ENCODE measurements at places on chromosomes 3 and 15.

DNA sequence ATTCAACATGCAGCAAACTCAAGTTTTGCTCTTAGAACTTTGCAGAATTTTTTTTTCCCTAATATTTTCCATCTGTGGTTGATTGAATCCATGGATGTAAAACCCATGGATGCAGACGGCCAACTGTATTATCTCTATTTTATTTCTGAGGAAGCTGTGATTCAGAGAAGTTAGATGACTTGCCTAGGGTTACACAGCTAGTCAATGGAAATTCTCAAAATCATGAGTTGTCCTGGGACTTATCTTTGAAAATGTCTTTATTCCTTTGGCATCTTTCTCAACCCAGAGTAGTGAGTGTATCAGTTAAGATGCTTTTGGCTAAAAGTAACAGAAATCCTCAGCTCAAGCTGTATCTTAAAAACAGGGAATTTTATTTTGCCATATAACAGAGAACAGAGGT, 107.9 kb upstream of the GALNT15 start:
- DNase-seq, result no peak

GRCh38 chr3:74897006-74897405, 282.5 kb upstream of the CNTN3 start:
- DNase-seq, result no peak

DNA sequence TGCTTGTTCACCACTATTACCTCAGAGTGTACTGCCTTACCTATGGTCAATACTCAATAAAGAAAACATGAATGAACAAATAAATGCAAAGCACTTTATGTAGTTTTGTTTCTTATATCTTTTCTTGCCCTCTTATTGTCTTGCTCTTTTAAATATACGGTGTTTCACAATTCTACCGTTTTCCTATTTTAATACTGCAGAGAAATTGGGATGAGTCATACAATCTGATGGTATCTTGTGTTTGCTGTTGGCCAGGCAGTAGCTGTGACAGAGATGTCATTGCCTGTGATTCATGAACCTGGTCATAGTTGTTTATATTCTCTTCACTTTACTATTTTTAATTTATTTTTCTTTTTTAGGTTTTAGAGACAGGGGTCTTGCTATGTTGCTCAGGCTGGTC, 48.3 kb downstream of the SERP1 start:
- DNase-seq, result no peak

DNA sequence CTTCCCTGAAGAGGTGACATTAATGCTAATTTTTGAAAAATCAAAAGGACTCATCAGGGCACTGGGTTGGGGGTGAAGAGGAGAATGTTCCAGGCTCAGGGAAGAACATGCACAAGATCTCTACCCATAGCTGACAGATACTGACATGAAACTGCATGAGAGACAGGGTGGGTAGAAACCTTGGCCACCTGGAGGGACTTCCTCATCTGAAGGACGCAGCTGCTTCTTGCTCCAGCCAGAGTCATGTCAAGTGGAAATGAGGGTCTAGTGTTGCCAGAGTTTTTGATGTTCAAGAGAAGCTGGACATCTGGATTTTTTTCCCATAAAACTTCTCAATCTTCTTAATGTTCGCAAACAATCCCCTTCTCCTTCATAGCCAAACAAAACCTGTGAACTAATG, 29.7 kb downstream of the AMOTL2 start:
- DNase-seq, result no peak

DNA sequence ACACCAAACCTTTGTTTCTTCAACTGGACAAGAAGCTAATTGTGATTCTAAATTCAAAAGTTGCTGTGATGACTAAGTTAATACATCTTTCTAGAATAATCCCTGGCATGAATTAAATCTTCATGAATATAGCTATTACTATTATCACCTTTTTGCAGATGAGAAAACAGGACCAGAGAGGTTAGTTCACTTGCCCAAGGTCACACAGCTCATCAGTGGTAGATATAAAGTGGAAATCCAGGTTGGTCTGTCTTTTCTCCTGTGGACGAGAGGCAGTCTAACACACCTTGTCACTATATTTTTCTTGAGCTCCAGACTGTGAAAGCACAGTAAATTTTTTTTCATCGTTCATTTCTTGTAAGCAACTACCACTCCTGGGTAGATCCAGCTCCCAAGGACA, 247.6 kb upstream of the LRTM1 start:
- DNase-seq, result no peak

- peak; percentile 12 for DNase-seq
Observed at GRCh38 chr3:128395500-128396162, 71.1 kb downstream of the DNAJB8 start.

- no peak for DNase-seq
Observed at GRCh38 chr3:67587811-67588210, 66.6 kb downstream of the SUCLG2 start.

DNA sequence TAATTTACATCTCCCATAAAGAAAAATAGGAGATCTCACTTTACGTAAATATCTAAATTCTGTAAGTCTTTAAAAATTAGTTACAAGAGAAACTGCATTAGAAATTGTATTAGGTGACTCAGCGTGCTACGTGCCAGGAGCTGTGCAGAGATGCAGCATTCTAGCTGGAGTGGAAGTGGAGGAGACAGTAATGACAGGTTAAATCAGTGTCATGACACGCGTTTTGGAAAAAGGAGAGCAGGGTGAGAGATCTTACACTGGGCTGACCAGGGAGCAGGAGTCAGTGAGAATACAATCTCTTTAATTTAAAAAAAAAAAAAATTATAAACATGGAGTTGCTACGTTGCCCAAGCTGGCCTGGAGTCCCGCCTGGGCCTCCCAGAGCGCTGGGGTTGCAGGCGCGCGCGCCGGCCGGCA, 635 bp downstream of the TUBGCP5 start:
- no peak for DNase-seq

DNA sequence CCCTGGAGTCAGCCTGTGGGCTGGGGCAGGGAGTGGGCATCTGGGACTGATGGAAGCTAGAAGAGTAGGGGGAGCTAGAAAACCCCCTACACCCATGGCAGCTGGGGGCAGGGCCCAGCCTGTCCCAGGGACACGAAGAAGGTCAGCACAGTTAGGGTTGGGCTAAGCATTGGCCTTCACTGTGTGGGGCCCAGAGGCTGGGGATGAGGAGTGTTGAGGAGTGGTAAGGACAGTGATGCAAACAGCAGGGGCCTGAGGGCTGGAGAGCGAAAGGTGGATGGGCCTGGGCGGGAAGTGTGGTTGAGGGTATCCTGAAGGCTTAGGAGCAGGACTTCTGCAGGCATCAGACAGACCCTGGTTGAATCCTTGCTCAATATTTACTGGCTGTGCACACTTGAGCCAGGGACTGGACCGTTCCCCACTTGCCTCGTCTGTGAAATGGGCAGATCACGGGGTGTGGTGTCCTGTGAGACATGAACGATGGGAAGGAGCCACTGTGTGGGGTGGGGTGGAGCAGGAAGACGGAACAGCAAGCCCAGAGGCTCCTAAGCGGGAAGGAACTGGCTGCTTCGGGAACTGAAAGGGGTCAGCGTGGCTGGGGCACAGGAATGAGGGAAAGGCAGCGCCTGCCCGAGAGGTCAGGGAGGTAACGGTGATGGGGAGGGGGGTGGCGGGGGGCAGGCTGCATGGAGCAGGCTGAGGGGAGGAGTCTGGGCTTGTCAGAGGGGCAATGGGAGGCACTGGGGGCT, 7.3 kb downstream of the PRKCD start:
- DNase-seq, result no peak

DNA sequence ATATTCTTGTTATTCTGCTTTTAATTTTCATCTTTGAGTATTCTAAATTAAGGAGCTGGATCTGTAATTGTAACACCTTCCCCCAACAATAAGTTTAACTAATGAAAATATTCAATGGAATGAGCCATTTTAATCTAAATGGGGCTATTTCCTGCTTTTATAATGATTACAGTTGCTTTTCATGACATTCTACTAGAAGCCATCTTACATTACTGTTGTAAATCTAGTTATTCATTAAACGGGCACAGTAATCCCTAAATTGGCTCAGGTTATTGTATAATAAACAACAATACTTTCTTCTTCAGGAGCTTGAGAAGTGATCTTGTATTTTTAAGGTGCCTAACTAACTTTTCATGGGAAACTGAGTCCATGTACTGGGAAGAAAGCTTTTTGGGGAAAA, 8.5 kb downstream of the FLNB start:
- no peak for DNase-seq

DNA sequence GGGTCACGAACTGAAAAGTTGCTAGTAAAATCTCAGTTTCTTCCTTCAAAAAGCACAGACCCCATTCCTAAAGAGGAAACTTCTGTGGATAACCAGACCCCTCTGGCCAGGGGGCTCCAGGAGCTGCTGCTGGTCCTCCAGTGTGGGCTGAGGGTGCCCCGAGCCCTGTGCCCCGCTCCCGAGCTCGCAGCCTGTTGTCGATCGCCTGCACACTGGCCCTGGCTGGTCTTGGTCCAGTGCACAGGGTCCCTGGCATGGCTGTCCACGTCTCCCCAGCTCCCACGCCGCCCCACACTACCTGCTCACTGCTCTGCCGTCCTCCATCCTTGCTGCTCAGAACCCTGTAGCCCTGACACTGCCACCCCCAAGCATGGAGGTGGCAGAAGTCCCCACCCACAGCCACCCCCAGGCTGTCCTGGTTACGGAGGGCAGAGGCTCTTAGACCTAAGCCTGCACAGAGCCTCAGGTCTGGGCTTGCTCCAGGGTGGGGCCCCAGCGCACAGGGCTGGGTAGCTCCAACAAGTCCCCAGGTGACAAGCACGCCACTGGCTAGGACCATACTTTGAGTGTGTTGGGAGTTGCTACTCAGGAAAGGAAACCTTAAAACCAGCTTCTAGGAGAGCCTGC, 87.0 kb downstream of the PLXNA1 start:
- DNase-seq, result no peak

DNA sequence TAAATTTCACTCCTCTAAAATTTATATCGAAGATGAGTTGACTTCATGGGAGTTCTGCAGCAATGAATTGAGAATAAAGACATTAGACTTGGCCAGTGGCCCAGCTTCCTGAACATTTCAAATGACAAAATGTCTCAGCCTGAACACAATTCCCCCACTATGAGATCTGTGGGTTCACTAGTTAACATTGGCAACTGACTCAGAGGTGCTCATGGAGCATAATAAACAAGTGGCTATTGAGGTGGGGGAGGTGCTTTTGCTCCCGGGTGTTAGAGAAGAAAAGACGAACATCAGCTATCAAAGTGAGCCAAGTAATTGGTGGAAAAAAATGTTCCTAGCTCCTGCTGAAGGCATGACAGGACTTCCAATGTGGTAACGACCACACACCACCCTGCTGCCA, 6.3 kb downstream of the ATP13A4 start:
- peak; percentile 46 for DNase-seq

DNA sequence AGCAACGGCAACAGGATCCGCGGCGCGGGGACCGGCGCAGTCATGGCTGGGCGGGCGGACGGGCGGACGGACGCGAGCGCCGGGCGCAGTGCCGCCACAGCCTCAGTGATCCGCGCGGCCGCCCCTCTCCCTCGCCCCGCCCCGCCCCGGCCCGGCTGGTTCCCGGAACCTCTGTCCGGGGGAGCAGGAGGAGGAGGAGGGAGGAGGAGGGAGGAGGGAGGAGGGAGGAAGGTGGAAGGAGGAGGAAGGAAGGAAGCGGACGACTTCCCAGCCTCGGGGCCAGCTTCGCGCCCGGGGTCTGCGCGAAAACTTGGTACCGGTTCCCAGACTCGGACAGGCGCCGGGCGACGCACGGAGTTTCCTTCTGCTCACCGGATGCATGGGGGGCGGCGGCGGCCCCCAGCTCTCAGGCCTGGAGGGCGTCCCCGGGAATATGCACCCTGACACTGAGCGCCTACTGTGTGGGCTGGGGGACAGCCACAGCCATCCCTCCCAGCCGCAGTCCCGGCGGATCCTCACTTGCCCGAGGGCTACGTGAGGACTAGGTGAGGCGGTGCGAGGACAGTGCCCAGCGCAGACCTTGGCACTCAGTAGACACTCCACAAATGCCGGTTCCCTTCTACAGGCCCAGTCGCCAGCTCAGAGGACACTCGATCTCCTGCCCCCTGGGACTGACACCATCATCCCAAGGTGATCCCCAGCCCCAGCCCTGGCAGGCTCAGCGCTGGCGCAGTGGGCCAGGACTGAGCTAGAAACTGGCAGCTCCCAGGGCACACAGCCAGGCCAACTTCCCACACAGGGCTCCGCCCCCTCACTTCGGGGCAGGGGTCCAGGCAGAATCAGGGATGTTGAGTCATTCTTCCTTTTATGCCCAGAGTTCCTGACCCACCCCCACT, at the start of gene SHISA5:
TSS of gene SHISA5 (minus strand) at position 124 of the 896 bp plus-strand sequence. CDS start at position 44, 80 bp downstream.
- DNase-seq, result peak; percentile 32

- no peak for DNase-seq
Observed at GRCh38 chr3:56423661-56424099, 44.6 kb downstream of the ERC2 start.

- DNase-seq, result no peak
Observed at GRCh38 chr15:58081456-58081855, 15.9 kb upstream of the ALDH1A2 start.

- no peak for DNase-seq
Observed at GRCh38 chr15:92901072-92901761, 1.1 kb downstream of the CHD2 start.

DNA sequence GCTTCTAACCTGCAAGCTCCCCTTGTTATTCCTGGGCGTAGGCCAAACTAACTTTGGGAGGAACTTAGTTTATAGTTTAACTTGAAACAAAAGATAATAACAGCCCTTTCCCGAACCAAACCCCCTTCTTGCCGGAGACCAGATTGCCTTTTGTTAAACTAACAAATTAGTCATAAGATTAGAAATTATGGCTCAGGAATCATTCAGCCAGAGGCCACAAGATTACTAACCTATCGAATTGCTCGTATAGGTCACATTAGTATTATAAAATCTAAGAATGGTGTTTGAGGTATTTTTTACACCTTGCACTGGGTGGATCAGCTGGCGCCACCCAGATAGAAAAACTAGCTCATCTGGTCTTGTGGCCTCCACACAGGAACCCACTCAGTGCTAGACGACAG, 65.3 kb upstream of the RAP2B start:
- DNase-seq, result no peak

- DNase-seq, result no peak
Observed at GRCh38 chr3:159787794-159788205, 200.8 kb upstream of the IL12A start.

DNA sequence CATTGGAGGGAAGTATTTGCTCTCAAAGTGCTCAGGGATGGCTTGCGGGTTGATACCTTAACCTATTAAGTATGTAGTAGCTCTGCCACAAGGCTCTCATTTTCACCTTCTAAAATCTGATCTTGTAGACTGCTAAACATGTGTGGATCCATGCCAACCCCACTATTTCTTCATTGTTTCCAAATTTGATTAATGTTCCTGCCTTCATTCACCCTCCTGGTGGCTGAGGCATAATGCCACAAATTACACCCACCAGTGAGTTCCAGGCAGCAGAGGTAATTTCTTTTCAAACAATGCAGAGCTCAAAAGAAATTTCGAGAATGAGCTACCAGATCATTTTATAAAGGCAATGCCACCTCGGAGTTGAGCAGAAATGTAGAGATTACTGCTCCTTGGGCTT, 71.0 kb downstream of the EDEM1 start:
- DNase-seq, result no peak

DNA sequence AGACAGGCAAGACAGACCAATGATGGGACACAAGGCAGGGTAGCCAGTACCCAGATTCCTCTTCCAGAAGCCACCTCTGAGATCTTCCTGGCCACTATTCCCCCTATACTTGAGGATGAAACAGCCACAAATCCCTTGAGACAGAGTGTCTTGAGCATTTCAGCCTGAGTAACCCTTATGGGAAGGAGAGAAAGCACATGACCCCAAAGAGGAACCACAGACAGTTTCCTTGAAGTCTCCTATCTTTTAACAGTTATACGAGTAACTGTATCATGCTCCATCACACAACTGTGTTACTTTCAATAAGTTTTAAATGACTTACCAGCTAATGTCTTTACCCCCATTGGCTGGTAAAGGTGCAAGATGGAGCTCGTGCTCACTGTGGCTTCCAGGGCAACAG, 9.3 kb downstream of the VIPR1 start:
- no peak for DNase-seq

GRCh38 chr15:39411102-39411989, 169.5 kb upstream of the THBS1 start:
- no peak for DNase-seq

Data from hypothalamus (tissue), 51 donors.